ENCODE measurements at places on chromosomes 7 and 10.

GRCh38 chr10:84194424-84195043 lies at the start of gene CDHR1:
TSS of gene CDHR1 (plus strand) at chr10:84194537. CDS start at chr10:84194761, 224 bp downstream.
- no peak for DNase-seq

- no peak for DNase-seq
Measured at GRCh38 chr10:120805014-120805812, 45.9 kb upstream of the WDR11 start.

DNA sequence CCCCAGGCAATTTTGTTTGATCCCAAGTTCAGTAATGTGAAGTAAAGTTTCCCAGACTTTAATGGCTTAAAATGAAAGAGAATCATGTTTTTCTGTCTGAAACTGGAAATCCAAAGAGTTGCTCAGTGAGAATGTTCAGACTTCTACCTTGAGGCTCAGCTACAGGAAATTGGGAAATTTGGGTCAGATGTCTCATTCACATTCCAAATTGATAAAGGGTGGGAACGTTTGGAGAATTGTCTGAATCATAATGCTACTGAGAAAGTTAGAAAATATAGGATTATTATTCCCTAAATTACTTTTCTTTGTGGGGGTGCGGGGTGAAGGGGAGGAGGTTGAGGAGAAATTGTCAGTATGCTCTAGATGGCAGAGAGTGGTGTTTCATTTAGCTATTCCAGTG lies 773.9 kb downstream of the LRMDA start:
- DNase-seq: no peak

GRCh38 chr7:106393564-106394251 lies 108.9 kb upstream of the NAMPT start:
- no peak for DNase-seq

- no peak for DNase-seq
Measured at GRCh38 chr7:77497079-77497478, 40.0 kb upstream of the PTPN12 start.

DNA sequence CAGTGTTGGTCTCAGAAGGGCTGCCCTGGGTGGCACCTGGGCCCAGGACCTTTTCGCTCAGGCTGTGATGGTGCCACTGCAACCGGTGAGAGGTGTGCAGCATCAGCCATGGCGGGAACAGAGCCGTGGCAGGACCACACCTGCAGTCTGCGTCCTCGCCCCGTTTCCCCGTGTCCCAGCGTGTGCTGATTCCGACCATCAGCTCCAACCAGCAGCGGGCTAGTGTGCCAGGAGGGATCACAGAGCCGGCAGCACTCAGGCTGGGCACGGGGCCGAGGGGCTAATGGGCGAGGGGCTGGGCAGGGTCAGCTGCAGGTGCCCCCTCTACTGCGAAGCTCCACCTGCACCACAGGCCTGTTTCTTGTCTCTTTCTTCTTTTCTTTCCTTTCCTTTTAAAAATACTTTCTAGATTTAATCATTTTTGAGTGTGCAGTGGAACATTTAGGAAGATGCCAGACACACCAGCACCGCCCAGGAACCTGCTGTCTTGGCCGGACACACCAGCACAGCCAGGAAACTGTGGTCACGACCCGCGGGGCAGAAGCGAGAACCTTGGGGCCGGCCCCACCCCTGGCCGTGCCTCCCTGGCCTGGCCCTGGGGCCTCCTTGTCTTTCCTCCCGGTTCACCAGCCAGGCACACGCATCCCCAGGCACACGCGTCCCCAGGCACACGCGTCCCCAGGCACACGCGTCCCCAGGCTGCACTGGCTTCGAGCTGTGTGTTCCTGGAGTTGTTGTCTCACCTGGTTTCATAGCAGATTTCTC lies 34.6 kb downstream of the ADGRA1 start:
- DNase-seq: no peak

DNA sequence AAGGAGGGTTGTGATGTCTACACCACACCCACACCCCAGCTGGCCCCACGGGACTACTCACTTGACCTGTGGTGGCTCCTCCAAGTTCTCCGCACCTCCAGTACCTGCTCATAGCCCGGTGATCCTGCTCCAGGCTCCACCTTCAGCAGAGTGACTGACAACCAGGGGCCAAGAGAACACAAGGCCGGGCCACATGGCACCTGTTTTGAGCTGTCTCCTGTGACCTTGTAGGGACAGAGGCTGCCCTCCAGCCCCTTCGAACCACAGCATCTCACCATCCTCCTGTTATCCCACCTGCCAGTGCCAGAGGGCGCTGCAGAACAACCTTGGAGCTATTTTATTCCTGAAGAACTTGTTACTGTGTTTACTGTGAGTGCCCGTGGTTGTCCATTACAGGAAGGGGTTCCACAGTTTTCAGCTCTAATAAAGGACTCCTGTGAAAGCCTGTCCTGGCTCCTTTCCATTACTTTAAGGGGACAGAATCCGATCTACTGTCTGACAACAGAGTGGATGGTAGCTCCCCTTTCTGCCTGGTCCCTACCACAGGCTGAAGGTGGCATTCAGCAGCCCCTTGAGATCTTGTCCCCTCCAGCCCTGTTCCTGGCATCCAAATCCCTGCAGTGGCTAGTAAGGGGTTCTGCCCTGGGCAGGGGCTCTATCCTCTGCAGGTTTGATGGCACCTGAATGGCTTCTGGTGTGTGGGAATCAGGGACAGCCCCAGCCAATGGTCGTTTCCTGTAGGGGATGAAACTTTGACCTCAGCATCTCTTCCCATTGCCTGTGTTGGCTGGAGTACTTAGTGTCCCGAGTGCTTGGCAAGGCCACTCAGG lies 50.8 kb downstream of the C10orf120 start:
- peak; percentile 3 for DNase-seq

- no peak for DNase-seq
Measured at GRCh38 chr10:45555795-45556194, 116.8 kb downstream of the ZFAND4 start.

DNA sequence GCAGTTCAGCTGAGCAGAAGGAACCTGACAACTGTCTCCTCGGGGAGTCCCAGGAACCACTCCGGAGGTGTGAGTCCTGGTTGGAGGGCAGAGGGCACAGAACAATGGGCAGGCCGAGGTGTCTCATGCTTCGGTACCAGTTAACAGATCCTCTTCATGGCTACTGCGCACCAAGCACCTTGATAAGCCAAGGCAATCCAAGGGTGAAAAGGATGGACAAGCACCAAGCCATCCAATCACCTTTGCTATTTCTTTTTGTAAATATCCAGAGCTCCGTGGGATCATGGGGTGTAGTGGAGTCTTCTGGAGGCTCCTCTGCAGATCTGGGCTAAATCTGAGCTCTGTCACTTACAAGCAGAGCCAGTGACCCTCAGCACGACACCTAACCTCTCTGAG lies 233.5 kb downstream of the WDR11 start:
- no peak for DNase-seq

- no peak for DNase-seq
Measured at GRCh38 chr10:3195726-3196125, 23.1 kb upstream of the PITRM1 start.

DNA sequence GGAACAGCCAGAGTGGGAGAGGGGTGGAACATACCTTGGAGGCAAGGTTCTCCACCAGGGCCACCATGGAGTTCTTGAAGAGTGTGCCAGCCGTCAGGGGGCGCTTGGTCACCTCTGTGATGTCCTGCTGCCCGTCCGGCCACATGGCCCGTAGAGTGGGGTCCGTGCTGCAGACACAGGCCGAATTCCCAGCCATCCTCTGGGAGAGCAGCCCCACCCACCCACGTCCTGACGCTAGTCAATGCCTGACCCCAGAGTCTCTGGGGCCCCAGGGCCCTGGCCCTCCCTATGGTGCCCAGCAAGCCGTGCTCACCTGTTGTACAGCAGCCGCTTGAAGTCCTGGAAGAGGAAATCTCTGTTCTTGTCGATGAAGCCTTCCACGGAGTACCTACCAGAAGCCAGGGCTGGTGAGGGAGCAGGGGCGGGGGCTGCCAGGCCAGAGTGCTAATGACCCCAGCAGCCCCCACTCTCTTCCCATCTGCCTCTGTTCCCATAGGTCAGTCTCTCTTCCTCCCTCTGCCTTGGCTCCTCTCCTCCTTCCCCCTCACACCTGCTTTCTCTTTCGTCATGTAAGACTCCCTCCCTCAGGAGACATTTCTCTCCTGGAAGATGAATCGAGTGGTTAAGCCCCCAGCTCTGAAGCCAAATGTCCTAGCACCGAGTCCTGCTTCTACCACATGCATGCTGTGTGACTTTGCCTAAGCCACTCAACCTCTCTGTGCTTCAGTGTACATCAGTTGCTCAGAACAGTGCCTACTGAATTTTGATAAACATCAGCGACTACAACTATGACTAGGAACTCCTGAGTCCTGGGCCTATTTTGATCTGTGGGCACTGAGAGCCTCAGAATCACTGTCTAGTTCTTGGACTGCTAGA lies 11.0 kb downstream of the MYO1G start:
- no peak for DNase-seq

GRCh38 chr7:28774261-28774988 lies 183.7 kb downstream of the TRIL start:
- no peak for DNase-seq

GRCh38 chr10:35041502-35041879 lies 48.6 kb downstream of the CUL2 start:
- no peak for DNase-seq

GRCh38 chr10:117518246-117518645 lies 24.3 kb upstream of the EMX2 start:
- no peak for DNase-seq

DNA sequence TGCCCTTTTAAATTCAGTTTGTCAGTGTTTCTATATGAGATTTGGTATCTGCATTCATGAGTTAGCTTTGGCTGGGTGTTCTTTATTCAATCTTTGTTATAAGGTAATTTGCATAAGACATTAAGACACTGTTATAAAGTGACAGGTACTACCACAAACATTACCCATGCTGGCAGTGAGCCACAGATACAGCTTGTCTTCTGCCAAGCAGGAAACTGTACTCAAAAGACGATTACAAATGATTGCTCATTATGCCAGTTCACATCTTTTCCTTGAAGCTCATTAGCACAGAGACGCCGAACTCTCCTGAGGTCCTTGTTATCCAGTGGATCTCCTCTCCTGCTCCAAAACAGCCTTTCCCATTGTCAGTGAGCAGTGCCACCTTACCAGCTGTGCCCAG lies 30.4 kb downstream of the AMPH start:
- no peak for DNase-seq

- no peak for DNase-seq
Measured at GRCh38 chr7:97480772-97481390, 251.0 kb upstream of the TAC1 start.

DNA sequence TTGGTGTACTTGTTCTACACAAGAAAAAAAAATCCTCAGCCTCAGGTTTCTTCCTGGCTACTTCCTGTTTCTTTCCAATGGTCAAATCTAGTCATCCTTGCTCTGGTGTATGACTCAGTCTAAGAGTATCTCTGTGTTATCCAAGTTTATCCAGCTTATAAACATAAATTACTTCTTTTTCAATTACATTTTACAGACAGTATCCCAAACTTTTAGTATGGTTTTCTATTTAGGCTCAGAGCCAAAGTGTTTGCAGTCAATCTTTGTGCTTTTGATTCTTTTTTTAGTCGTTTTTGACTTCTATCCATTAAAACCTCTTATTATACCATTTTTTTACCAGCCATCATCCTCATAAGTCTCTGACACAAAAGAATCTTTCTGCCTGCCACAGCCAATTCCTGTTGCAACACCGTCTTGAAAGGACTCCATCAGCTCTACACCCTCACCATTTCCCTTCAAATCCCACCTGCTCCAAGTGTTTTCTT lies 294.6 kb downstream of the PTEN start:
- no peak for DNase-seq

- DNase-seq: no peak
Measured at GRCh38 chr7:99112097-99112496, 31.8 kb downstream of the SMURF1 start.

DNA sequence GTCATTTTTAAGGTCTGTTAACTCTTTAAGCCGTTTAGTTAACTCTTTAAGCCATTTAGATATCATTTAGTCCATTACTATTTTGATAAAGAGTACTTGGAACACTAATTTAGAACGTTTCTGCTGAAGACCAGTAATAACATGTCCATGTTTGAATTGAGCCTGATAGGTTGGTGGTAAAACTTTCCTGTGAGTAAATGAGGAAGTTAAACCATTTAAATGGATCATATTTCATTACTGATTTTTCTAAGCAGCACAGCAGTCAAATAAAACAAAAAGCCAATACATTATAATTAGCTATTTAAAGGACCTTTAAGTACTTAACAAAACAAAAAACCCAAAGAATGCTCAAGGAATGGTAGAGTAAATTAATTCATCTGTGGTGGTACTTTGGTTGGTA lies 29.4 kb downstream of the PHTF2 start:
- DNase-seq: no peak

DNA sequence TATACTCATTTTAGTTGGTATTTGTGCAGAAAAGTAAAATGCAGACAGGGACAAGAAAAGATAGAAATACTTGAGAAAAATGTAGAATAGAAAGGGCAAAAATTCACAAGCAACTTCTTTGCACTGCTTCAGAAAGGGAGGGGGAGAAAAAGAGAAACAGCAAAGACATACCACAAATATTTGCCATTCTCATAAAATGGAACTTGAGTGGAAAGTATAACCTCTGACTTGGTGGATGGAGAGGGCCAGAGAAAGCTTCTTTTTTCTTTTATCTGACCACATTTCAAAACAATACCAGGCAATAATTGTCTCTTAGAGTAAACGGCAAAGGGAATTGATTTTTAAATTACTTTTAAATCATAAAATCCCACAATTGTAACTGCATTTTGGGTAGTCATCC lies 35.8 kb upstream of the TRUB1 start:
- no peak for DNase-seq

DNA sequence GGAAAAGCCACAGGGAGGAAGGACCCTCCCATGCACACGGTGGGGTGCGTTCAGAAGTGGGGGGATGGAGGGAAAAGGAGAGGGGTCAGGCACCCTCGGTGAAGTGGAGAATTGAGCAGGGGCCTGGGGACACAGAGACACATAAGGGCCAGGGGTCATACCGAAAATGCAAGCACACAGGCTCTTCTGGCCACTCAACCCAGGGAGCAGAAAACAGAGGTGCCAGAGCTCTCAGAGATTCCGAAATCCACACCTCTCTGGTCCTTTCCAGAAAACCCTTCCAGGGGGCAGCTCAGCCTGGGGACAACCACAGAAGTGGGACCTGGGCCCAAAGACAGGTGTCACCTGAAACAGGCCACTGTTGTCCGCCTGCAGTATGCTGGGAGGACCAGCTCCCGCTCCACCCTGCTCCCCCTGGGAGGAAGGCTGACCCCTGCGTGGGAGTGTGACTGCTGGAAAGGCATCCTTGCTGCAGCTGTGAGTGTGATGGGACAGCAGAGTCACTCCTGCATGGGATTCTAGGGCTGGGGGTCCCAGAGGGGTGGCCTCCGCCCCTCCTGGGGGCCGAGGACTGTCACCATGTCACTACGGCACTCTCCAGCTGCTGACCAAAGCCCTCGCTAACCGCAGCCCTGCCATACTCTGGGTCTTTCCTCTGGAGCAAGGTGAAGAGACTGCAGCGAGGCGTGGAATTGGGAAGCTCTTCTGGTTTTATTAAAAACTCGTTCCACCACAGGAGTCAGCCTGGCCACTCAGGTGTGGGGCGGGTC lies 63.1 kb downstream of the TMEM209 start:
- no peak for DNase-seq

DNA sequence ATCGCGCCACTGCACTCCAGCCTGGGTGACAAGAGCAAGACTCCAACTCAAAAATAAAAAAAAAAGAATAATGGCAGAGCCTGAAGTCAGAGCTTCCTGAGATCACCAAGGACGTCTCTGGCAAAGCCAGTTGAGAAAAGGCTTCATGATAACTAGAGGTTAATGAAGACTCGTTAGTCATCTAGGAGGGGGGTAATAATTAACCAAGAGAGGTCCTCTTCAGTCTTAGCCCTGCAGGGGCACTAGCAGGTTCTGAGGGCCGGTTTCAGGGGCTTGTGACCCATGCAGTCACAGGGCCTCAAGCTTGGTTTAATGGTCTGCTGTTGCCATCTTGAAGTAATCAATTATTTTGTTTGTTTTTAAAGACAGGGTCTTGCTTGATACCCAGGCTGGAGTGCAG lies 28.6 kb upstream of the PROSER2 start:
- no peak for DNase-seq

Data from activated CD4-positive, alpha-beta T cell treated with anti-CD3 and anti-CD28 coated beads for 4 hours (primary cell).